Fibroblast of villous mesenchyme (primary cell): ENCODE measurements at places on chromosomes 5 and 9. TPM values are rescaled to one million over a fixed set of nuclear protein-coding genes. Genes with fewer than 3 reads are reported as not detected.

PCDHGA10 gene
- 11.7 and 12.2 TPM in 2 replicates for total RNA-seq

IL31RA gene
- 0.43 and 0.64 TPM in 2 replicates for total RNA-seq

HRCT1 gene
- total RNA-seq = 0.43 and 0.97 TPM in 2 replicates

DNA sequence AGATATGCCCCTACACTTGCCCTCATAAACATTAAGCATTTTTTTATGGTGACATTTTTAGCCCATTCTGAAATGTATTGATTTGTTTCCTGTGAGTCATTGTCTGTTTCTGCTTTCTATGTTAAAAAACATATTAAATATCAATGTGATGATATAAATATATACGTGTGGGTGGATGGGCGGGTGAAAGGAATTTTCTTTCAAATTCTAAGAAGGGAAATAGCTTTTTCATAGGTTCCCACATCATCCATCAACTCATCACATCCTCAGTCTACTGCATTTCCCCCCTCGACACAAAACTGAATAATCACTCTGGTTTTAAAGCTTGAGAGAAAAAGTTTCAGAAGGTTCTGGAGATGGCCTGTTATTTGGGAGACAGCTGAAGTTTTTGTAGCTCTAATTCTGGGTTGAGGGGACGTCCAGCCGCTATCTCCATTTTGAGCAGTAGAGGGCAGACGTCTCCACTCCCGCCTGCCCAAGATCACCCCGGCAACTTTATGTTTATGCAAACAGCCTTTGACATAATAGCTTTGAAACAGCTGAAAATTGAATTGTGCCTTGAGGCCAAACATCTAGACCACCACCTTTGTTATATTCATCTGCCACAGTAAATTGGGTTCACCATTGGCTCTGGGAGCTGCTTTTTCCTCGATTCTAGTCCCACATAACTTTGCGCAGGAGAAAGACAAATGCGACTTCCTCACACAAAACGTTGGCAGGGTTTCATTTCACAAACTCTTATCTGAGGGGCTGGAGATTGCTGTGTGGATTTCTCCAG, 216.2 kb upstream of the CLINT1 start:
- peak; percentile 62 for DNase-seq

PCDHB15 gene
- under 0.01 TPM in 2 replicates for total RNA-seq

DNA sequence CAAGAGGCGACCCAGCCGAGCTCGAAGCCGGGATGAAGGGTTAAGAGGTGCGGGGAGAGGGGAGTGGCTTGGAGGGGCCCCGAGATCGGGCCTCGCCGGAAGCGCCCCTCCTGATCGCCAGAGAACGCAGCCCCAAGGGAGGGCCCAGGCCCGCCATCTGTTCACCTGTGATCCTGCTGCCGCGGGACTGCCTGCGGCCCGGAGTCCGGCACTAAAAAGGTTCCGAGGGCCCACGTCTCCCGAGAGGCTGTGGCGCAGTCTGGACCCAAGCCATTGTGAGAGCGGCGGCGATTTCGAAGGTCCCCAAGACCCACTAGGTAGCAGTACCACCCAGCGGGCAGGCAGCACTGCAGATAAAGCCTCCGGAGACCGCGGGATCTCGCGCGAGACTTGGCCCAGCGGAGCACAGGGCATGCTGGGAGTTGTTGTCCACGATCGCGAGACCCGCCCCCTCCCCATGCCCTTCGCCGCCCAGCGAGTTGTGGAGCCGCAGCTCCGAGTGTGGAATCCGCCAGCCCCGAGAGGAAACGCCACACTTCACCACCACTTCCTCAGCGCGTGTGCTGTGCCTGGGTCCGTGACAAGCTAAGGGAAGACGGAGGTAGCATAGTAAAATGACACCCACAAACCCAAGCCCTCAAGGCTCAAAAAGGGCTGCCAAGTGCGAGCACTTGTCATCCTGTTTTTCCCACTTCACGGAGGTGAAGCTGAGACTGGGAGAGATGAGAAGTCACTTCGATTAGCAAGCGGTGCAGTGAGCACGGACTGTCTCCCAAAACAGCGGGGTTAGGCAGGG, at the start of gene KIAA1191:
Gene KIAA1191, minus strand, starts transcription at position 328 of the 796 bp plus-strand sequence. CDS start 2,256 bp downstream, outside the sequence.
- DNase-seq = peak; percentile 94

FYB1 gene
- not detected in 2 replicates for total RNA-seq

PCDHB5 gene
- under 0.01 and 0.32 TPM in 2 replicates for total RNA-seq

SPINK1 gene
- 0.32 TPM in 1 of 2 replicates, not detected in the other for total RNA-seq
